ENCODE measurements at places on chromosomes 5 and 9.

GRCh38 chr9:68678430-68678829 lies 26.6 kb upstream of the PIP5K1B start:
- DNase-seq, result no peak

GRCh38 chr5:126449751-126450271 lies 26.6 kb downstream of the GRAMD2B start:
- DNase-seq, result peak; percentile 17

- no peak for DNase-seq
These were observed 80.3 kb downstream of the ADAMTSL1 start for GRCh38 chr9:18554244-18554643.

GRCh38 chr9:106423575-106423974 lies 439.4 kb upstream of the ZNF462 start:
- DNase-seq, result no peak

DNA sequence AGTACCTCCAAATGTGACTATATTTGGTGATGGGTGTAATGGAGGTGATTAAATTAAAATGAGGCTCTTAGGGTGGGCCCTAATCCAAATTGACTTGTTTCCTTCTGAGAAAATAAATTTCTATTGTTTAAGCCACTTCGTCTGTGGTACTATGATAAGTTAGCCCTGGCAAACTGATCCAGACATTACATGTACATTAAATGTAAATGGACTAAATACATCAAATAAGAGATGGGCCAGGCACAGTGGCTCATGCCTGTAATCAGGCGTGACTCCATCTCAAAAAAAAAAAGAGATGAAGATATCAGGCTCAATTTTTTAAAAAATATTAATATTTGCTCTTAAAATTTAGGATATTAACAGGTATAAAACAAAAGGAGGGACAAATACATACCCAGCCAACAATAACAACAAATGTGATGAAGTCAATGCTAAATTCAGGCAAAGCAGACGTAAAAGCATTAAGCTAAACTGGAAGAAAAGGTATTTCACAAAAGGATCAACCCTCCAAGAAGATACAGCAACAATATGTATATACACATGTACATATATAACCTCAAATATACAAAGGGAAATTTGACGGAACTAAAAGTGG lies 5.5 kb upstream of the OR2V1 start:
- no peak for DNase-seq

DNA sequence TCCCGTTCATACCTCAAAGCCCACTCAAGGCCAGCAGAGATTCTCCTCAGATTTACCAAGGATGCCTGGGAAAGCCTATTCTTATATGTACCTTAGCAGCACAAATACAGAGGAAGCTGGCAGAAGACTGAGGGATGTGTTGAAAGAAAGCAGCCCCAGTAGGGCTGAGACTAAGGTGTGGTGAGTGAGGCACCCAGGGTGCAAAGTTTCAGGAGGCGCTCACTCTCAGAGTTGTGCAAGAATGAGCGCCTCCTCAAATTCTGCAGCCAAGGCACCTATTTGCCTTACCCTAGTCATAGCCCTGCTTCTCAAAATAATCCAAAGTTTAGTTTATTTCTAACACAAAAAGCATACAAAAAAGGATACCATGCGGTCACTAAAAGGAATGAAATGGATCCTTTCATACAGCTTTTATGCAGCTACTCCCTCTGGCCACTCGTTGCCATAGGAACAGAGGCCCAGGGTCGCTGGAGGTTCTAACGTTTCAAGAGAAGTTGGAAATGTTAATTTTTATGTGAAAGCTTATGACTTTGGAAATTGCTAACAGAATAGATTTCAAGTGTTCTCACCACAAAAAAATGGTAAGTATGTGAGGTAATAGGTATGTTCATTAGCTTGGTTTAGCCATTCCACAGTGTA lies 79.7 kb upstream of the SMIM23 start:
- DNase-seq, result no peak

DNA sequence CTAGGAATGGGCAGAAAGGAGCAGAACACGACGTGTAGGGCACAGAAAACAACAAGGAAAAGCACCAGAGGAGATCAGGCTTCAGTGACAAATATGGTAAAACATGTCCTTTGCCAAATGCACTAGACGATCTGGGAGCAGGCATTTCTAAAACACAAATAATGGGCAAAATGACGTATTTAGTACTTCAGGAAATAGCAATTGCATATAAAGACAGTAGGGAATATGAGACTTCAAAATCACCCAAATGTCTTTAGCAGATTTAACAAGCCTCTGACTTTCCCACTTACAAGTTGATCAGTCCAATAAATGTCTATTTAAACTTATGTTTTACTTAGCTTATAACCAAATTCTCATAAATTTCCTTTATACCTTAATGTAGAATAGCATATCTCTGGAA lies 969.6 kb upstream of the C9orf72 start:
- no peak for DNase-seq

DNA sequence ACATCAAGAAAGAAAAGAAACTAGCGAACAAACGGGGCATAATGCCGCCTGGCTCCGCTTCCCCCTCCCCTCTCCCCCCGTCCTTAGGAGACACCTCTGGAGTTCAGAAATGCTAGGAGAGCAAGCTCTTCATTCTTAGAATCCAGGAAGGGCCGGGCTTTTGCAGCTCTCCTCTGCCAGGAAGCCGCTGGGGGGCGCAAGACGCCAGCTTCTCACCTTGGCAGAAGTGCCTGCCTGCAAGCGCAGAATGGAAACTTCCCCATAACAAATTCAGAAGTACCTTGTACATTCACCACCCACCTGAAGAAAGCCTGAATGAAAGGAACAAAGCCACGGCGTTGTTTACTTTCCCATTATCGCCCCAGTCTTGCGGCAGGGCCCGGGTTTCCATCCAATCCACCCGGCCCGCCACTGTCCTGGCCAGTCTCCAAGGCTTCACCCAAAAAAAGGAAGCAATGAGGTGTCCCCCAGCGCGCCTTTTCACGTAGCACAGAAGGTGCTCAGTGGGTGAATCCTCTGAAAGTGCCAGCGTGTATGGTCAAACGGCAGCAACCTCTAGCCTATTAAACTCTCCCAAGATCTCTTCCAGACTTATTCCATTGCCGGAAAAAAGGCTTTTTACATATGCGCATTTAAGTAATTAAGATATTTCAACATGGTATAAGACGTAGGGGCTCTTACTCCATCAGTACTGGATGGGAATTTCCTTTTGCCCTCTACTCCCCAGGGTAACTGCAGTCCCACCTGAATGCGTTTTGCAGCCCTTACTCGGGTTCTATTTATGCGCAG lies 1.6 kb upstream of the GADD45G start:
- DNase-seq, result peak; percentile 68

GRCh38 chr5:109550077-109550476 lies 139.7 kb upstream of the MAN2A1 start:
- DNase-seq, result no peak

DNA sequence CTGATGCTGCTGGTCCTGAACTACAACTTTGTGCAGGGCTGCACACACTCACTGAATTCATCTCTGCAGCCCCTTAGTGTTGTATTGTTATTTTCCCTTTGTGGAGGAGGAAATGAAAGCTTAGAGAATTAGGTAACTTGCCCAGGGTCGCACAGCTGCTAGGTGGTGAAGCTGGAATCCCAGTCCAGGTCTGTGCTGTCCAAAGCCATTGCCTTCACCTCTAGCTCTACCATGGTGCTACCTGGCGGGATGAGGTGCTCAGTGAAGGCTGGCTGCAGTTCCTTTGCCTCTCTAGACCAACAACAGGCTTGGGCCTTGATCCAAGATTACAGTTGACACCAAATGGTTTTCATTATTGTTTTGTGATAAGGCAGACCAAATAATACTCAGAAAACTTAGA lies 177.8 kb upstream of the PITX1 start:
- no peak for DNase-seq

DNA sequence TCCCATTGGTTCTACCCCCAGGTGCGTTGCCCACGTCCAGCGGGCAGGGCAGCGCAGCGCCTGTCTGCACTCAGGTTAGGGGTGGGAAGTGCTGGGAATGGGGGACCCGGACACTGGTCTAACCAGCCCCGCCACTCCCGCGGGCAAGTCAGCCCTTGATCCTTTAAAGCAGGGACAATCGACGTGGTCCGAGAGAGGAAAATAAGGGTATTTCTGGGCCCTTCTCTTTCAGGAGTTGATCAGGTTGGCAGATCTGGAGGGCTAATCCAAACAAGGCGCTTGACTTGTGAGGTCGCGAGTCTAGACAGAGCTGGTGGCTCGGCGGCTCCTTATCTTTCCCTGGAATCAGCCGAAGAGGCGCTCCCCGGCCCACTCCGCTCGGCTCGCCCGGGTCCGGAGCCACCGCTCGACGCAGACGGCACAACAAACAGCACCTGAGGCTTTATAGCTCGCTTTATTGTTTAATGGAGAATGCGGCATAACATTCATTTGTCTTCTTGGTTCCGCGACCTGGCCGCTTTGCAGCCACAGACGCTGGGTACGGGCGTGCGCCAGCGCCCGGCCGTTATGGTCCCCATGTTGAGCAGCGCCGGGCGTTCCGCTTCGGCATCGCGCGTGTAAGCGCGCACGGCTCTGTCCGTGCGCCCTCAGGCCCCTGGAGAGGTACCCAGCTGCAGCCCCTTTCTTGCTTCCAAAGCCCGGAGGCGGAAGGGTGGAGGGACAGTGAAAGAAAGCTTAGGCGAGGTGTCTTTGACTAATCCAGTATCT lies 15.8 kb downstream of the ISL1 start:
- DNase-seq, result no peak

GRCh38 chr5:638501-639252 lies 26.5 kb downstream of the CEP72 start:
- no peak for DNase-seq

GRCh38 chr5:33852319-33852718 lies 39.5 kb downstream of the ADAMTS12 start:
- DNase-seq, result no peak

- no peak for DNase-seq
These were observed 7.5 kb downstream of the DIAPH1 start for GRCh38 chr5:141611289-141611688.

- DNase-seq, result no peak
These were observed 32.8 kb upstream of the SEMA4D start for GRCh38 chr9:89530726-89531125.

- no peak for DNase-seq
These were observed 1855.5 kb downstream of the MAT2B start for GRCh38 chr5:165360784-165361542.

DNA sequence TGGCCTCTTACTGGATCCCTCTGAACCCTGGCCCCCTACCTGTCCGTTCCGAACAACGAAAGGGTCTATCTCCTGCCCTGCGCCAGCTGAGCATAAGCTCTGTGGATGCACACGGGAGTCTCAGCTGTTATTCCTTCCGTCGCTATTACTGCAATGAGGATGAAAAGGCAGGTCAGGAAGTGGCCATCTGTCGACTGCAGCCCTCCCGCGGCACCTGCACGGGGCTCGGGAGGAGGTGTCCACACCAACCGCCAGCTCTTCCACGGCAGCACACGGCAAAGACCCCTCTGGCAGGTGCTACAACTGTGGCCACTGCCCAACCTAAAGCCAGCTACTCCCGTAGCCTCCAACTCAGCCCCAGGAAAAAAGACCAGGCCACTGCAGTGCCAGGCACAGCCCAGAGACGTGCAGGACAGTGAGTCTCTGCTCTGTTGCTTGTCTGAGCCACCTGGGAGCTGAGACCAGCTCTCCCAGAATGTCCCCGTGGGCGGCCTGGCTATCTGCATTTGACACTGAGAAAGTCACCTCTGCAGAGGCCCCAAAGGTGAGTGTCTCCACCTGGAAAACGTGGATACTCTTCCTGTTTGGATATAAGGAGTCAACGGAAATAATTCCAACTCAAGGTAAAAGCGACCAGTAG lies 19.1 kb downstream of the CAMSAP1 start:
- DNase-seq, result no peak

DNA sequence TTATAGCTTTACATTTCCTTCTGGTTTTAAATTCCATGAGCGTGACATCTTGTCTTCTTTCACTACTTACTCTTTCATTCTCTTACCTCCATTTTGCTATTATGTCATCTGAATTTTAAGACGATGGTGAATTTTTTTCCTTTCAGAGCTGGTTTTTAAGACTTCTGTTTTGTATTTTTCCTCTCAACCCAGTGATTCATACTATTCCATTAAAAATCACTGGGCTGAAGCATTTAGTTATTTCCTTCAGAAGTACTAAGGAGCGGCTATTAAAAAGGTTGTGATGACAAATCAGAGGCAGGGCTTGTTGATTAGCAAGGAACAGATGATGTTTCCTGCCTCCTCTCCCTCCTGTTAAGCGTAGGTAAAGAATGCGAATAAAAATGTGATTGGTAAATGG lies 16.5 kb downstream of the AGXT2 start:
- DNase-seq, result no peak

DNA sequence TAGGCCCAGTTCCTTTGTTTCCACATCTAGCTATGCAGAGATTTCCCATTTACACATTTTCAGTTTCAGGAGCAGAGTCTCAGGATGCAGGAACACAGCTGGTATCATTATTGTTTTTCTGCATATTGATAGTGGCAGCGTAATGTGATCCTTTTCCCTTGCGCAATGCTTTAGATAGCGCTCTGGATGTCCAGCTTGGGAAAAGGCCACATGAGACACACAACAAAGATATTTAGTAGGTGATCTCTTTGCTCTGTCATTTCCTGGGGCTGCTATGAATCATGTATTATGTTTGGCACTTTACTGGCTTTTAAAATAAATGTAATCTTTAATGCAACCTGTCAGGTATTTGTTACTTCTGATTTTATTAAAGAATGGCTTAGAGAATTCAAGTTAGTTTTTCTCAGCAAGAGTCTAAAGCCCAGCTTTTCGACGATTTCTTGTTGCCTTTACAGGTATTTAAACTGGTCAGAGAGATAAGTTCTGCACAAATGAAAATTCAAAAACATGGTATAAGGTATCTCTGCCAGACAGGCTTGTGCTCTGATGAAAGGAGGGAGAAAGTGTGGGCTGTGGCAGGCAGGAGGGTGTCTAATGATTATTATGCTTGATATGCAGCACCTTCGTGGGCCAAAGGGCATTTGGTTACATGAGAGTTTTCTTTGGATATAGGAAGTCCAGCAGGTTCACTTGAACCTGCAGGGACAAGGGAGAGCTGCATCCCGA lies 42.2 kb downstream of the PTTG1 start:
- DNase-seq, result no peak

DNA sequence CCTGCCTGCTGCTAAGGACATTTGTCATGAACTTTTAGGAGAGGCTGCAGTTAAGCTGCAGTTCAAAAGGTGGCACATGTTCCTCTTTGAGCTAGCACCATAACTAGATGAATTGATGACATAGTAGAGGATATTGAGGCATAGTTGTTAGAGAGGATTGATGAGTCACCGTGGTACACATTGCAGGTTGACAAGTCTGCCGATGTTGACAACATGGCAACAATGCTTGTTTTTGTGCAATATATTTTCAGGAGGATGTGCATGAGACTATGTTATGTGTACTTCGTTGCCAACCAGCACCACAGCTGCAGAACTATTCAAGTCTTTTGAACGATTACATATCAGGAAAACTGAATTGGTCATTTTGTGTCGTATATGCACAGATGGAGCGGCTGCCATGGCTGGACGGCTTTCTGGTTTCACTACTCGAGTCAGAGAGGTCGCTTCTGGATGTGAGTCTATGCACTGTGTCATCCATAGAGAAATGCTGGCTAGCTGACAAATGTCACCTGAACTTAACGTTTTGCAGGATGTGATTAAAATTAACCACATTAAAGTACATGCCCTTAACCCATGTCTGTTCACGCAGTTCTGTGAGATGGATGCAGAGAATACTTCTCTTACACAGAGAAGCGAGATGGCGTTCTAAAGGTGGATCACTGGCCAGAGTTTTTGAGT lies 24.2 kb downstream of the ANP32B start:
- no peak for DNase-seq

GRCh38 chr5:98206566-98206965 lies 566.9 kb upstream of the RGMB start:
- DNase-seq, result no peak
